Thoracic aorta (tissue), 2 donors: ENCODE measurements at places on chromosomes 11 and 22. TPM values are rescaled to one million over a fixed set of nuclear protein-coding genes. Genes with fewer than 3 reads are reported as not detected.

DNA sequence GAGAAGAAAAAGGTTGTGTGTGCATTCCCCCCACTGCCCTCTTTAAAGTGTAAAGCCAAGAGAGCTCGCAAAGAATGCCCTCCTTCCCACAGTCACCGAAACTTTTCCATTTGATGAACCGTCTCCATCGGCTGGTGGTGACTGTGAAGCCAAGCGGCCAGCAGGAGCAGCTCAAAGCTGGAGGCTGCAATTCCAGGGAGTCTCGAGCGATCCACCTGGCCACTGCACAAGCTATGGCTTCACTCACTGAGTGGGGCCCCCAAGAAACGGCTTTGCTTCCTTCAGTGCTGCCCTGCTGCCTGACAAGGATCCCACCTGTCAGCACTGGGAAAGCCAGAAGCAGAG lies 117.7 kb downstream of the ABTB2 start:
- H3K27ac ChIP-seq = no peak overlapping the region
- peaks cover 31% of the 10 kb centered on the region for H3K4me1 ChIP-seq
- no peak overlapping the region for H3K4me3 ChIP-seq
- H3K27me3 ChIP-seq = no peaks in the 10 kb centered on the region
- no peak for DNase-seq

GRCh38 chr11:134742956-134743819 lies 331.1 kb upstream of the B3GAT1 start:
- H3K36me3 ChIP-seq = no peaks in the 10 kb centered on the region
- no peaks in the 10 kb centered on the region for H3K27me3 ChIP-seq
- H3K27ac ChIP-seq = no peak overlapping the region
- peaks cover 4% of the 10 kb centered on the region for H3K4me1 ChIP-seq

GLB1L2 gene
- total RNA-seq = 4.1 TPM

DNA sequence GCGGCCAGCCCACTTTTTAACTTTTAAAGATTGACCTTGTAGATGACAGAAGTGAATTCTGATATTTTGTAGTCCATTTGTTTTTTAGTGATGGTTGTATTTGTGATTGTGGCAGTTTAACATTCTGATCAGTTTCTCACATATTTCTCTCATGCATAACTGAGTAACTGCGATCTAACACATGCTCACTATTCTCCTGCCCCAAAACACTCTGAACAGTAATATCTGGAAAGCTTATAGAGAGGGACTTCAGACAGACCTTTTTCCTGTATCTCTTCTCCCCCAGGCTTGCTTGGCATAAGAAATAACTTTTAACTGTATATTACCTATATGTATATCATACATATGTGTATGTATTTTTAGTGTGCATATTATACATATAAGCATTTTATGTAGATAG lies 37.3 kb upstream of the MYO18B start:
- H3K36me3 ChIP-seq = no peaks in the 10 kb centered on the region
- no peak overlapping the region for H3K27ac ChIP-seq
- no peaks in the 10 kb centered on the region for H3K4me1 ChIP-seq
